ENCODE measurements at places on chromosomes 4 and X. TPM values are rescaled to one million over a fixed set of nuclear protein-coding genes. Genes with fewer than 3 reads are reported as not detected.

The MTNR1A gene
- total RNA-seq: 0.14 TPM

The DUSP21 gene
- not detected for total RNA-seq

The MAGIX gene
- 1.1 TPM for total RNA-seq

The NPY5R gene
- not detected for total RNA-seq

The MBNL3 gene
- total RNA-seq: 11.0 TPM

The SPANXB1 gene
- total RNA-seq: not detected

The SYP gene
- 0.29 TPM for total RNA-seq

The P2RY10 gene
- total RNA-seq: not detected

The ARL9 gene
- total RNA-seq: 0.22 TPM

The XK gene
- total RNA-seq: not detected

The PPP2R2C gene
- total RNA-seq: not detected

The ODAPH gene
- total RNA-seq: not detected

The CITED1 gene
- total RNA-seq: 0.22 TPM

The FAM13A gene
- 18.2 TPM for total RNA-seq

The FAM50A gene
- total RNA-seq: 40.2 TPM

The ZFP92 gene
- under 0.01 TPM for total RNA-seq

The GPR119 gene
- not detected for total RNA-seq
